ENCODE measurements at places on chromosomes 6 and 20.

GRCh38 chr6:110949679-110950285 is 8.7 kb upstream of the GTF3C6 start:
- DNase-seq: no peak

DNA sequence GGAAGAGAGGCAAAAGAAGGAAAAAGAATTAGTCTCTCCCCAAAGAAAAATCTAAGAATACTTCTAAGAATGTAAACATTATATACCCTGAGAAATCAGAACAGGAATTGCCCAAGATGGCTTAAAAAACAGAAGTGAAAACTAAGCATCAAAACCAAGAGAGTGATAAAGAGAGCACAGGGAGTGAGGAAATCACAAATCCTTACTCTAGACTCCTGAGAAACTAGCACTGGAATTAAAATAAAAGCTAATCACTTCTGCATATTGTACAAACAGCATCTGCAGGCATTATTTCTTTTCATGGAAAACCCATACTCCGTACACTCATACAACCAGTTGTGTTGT is 285.7 kb downstream of the BTBD9 start:
- no peak for DNase-seq

- DNase-seq: no peak
These were observed 27.8 kb upstream of the PIM1 start for GRCh38 chr6:37142050-37142614.

- DNase-seq: no peak
These were observed 188.3 kb upstream of the GMDS start for GRCh38 chr6:2433711-2434110.

DNA sequence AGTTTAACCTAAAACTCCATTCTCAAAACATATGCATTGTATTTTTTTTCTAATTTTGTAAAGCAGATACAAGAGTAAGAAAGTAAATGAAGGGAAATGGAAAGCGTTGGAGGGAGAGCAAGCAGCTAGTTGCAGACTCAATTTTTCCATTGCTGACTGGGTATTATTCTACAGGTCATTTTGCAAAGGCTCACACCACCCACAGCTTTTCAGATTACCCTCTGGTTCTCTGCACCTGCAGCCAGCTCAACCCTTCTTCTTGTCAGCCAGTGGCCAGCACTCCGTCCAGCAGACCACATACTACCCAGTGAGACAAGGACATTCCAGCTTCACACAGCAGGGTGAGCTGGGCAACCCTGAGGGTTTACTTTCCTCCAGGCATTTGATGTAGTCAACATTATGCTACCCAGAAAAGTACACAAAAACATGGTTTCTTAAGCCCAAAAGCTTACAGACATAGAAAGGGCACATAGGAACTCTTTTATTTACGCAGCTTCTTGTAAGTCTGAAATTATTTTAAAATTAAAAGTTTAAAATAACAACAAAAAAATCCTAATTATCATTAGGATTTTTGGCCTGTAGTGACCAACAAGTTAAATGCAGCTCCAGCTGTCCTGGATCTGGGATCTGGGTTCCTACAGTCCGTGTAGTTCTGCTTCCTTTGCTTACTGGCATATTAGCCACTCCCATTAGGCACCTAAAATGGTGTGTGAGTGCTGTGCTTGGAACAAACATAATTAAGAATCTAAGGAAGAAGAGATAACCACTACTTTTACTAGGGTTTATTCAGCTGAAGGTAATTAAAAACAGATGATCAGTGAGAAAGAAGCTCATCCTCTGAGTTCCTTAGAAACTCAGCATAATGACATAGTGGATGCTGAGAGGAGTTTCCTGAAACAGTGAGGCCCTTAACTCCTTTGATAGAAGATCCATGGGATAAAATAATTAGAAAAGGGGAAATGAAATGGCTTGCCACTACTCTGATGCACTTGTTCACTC is 185.3 kb downstream of the PKHD1 start:
- DNase-seq: no peak

DNA sequence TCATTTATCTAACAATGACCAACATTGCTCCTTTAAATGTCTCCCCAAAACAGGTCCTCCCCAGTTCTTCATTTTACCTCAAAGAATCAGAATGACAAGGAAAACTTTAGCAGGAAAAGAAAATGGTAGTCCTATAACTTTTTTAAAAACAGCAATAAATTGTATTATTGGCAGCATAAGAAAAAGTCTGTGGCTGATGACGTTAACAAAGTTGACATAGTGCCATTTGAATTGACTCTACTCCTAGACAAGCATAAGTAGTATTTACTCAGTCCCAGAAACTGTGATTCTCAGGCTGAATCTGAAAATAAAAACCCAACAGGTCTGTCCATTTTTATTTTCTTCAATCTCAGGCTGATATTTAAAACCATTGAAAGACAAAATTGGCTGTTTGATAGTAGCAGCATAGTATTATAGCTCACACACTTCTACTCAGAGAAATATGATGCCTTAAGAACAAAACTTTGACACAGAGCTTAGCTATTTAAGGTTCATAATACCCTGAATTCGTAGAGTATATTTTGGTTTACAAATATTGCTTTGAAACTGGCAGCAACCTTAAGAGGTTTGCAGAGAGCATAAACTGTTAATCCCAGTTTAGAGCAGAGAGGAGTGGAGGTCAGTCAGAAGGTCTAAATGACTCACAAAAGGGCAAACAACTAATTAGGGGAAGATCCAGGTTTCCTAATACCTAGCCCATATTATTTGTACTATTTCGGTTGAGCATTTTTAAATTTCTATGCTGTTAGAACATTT is 35.0 kb upstream of the TENT5A start:
- DNase-seq: no peak

- no peak for DNase-seq
These were observed 80.5 kb upstream of the QKI start for GRCh38 chr6:163333701-163334663.

- DNase-seq: no peak
These were observed 75.1 kb upstream of the PTPRK start for GRCh38 chr6:128595544-128595943.

- DNase-seq: no peak
These were observed 431.8 kb upstream of the NOX3 start for GRCh38 chr6:155887421-155887820.

GRCh38 chr6:38259736-38260135 is 380.0 kb downstream of the BTBD9 start:
- DNase-seq: no peak

DNA sequence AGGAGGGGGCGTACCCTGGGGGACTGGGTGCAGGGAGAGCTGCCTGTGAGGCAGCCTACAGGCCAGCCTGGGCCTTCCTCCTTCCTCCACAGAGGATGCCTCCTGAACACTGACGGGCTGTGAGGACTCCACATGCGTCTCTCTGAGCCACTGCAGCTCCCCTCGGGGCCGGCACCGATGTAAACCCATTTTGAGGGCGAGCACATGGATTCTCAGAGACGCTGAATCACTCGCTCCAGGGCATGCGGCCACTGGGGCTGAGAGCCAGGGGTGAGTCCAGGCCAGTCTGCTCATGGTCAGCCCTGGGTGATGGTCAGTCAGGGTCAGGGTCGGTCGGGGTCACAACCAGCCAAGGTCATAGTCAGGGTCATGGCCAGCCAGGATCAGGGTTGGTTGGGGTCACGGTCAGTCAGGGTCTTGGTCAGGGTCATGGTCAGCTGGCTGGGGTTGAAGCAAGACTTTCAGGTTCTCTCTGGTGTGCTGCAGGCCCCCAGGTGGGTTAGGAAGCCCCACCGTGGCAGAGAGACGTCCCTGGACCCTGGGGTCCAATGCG is 14.7 kb upstream of the RBBP8NL start:
- no peak for DNase-seq

DNA sequence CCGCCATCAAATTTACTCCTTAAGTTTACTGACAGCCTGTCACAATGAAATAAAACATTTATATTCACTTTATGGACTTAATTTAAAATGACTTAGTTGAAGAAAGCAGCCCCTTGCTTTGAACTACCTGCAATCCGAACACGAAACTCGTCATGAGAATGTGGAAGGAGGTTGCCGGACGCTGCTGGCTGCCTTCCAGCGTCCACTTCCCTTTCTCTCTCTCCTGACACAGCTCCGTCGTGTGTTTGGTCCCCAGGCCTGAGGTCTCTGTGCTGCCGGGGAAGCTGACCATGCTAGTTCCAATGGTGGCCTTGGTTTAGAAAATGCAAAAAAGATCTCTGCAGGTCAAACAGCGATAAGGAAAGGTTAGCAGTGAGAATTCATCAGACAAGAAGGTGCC is 519.7 kb downstream of the CDH26 start:
- no peak for DNase-seq

DNA sequence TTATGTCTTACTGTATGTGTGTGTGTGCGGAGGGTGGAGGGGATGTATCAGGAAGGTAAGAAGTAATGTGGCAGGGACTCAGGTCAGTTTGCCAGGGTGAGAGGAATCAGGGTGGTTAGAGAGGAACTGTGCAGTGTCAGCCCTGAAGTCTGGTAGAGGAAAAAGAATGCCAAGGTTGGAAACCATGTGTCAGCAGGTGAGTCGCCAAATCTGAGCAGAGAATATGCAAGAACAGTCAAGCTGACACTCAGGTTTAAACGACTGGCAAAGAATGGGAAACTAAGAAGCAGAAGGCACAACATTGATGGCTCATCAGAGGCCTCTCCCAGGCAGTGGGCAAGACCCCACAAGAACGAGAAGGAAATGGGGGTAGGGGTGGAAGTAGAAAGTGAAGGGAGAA is 107.5 kb upstream of the TBX18 start:
- DNase-seq: no peak

GRCh38 chr20:24448170-24448569 is 21.3 kb upstream of the SYNDIG1 start:
- no peak for DNase-seq

GRCh38 chr20:58498470-58499068 is 16.6 kb downstream of the APCDD1L start:
- no peak for DNase-seq

DNA sequence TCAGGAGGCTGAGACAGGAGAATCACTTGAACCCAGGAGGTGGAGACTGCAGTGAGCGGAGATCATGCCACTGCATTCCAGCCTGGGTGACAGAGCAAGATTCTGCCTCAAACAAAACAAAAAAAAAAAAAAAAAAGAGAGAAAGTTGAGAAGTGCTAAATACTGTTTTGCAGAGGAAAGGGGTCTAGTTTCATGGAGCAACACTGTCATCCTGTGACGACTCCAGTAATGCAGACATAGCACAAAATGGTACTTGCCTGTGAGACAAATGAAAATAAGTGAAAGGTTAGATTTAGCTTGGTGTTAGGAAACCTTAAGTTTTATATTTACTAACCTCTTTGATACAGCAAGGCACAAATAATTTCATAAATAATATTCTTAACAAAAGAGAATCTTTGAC is 29.7 kb downstream of the CEP162 start:
- DNase-seq: no peak

Data from nucleus accumbens (tissue), 56 donors.